ENCODE measurements at places on chromosomes 13 and 19.

DNA sequence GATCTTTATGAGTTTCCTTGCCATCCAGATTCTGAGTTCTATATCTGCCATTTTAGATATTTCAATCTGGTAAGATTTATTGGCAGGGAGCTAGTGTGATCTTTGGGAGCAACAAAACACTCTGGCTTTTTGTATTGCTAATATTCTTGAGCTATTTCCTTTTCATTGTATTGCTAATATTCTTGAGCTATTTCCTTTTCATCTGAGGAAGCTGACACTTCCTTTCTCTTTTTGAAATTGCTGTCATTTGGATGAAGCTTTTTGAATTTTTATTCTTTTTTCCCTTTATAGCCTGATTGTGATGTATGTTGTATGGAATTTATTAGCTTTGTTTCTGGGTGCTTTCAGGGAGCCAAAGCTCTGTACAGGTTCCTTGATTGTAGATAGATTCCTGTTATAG is 873.5 kb upstream of the ATXN8OS start:
- DNase-seq: no peak

DNA sequence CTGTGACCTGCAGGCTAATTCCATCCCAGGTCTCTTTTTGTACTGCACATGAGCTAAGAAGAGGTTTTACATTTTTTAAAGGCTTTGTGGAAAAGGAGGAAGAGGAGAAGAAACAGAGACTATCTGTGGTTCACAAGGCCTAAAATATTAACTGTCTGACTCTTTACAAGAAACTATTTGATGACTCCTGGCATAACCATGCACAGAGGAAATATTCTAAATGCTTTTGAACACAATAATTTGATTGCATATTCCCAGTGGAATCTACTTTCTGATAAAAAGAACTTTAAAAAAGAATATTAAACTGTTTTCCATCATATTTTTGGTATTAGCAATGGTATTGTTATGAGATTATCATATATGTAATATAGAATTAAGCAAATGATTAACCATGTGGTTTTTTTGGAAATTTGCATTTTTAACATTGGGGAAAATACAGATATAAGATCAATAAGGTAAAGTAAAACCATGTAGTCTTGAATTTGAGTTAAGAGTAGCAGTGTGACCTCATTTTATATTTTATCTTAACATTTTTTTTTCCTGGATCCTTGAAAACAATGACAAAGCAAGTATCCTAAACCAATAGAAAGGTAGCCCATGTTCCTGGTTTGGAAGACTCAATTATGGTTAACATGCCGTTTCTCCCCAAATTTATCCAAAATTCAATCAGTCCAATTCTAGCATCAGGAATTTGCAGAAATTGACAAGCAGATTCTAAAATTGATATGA is 251.0 kb downstream of the UQCRFS1 start:
- no peak for DNase-seq

DNA sequence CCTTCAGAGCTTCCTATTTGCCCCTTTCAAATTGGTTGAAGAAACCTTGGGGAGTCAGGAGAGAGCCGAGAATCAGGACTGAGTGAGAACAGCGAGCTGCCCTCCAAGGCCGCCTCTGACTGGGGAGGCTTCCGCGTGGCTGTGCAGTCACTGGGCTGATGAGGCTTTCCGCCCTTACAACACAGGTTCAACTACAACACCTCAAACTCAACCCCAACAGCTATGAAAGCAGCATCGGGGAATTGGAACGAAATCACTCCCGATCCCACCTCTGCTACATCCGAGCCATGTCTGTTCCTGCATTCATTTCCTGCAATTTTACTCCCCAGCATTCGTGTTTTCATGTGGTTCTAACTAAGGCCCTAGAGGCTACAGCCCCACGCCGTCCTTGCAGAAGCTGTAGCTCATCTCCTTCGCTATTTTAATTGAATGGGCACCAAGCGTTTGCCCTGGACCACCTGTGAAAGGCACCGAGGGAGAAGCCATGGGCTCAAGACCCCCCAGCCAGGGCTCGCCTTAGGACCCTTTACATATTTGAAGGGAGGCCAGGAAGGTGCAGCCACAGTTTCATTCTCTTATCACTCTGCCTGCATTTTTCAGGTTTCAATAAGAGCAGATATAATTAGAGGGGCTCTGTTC is 12.3 kb upstream of the RASA3 start:
- DNase-seq: no peak

- DNase-seq: no peak
Observed at GRCh38 chr13:22126433-22127021, 455.7 kb downstream of the FGF9 start.

- DNase-seq: no peak
Observed at GRCh38 chr19:51019544-51019925, at the start of gene KLK10. Gene KLK10 (minus strand): TSS chr19:51019709. CDS start chr19:51019130, 579 bp downstream.
